ENCODE measurements at places on chromosomes 12 and 14.

DNA sequence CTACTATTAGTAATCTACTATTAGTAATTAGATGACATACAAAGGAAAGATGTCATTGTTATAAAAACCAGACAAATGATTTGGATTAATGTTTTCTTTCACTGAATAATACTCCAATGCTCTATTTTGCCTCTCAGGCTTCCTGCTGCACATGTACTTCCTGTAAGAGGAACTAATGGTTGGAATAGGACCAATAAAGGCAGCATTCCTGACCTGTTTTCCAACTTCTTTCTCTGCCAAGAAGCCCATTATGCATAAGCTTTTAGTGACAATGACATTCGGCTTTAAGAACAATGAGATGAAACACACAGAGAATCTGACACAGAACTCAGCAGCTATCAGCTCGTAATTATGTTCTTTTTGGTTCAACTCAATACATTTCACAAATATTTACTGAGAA, 5.2 kb upstream of the C12orf56 start:
- no peak overlapping the region for H3K27ac ChIP-seq
- H3K27me3 ChIP-seq, result peaks cover 15% of the 10 kb centered on the region
- H3K36me3 ChIP-seq, result no peaks in the 10 kb centered on the region
- H3K4me3 ChIP-seq, result no peak overlapping the region
- DNase-seq, result no peak

- no peaks in the 10 kb centered on the region for H3K27me3 ChIP-seq
- peak overlapping the region; percentile 97 for H3K27ac ChIP-seq
- DNase-seq, result peak; percentile 77
- H3K4me1 ChIP-seq, result peaks cover 94% of the 10 kb centered on the region
These were observed 58.6 kb downstream of the SLC38A1 start for GRCh38 chr12:46209914-46210872.

DNA sequence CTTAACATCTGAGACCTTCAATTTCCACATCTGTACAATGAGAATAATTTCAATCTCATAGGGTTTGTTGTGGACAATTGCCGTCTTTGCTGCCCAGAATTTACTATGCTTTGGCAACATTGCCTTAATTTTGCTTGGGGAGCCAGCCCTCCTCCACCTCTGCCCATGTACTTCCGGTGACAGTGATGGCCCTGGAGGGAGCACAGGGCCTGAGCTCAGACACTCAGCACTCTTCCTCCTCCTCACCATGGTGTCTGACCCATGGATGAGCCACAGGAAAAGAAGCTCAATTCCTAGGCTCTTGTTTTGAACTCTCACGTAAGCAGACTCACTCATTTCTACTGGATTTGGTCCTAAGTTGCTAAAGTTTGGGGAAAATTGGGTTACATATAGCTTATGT, 58.2 kb downstream of the TBC1D30 start:
- H3K27ac ChIP-seq, result peak overlapping the region; percentile 40
- no peaks in the 10 kb centered on the region for H3K36me3 ChIP-seq
- DNase-seq, result no peak
- peaks cover 46% of the 10 kb centered on the region for H3K4me1 ChIP-seq

GRCh38 chr14:76887191-76887590, 61.0 kb downstream of the LRRC74A start:
- no peaks in the 10 kb centered on the region for H3K36me3 ChIP-seq
- DNase-seq, result no peak
- no peak overlapping the region for H3K4me3 ChIP-seq
- peaks cover 4% of the 10 kb centered on the region for H3K4me1 ChIP-seq

GRCh38 chr12:121085506-121086353, 46.7 kb upstream of the OASL start:
- no peaks in the 10 kb centered on the region for H3K27me3 ChIP-seq
- no peak overlapping the region for H3K27ac ChIP-seq
- H3K4me1 ChIP-seq, result peaks cover 9% of the 10 kb centered on the region
- no peaks in the 10 kb centered on the region for H3K36me3 ChIP-seq

DNA sequence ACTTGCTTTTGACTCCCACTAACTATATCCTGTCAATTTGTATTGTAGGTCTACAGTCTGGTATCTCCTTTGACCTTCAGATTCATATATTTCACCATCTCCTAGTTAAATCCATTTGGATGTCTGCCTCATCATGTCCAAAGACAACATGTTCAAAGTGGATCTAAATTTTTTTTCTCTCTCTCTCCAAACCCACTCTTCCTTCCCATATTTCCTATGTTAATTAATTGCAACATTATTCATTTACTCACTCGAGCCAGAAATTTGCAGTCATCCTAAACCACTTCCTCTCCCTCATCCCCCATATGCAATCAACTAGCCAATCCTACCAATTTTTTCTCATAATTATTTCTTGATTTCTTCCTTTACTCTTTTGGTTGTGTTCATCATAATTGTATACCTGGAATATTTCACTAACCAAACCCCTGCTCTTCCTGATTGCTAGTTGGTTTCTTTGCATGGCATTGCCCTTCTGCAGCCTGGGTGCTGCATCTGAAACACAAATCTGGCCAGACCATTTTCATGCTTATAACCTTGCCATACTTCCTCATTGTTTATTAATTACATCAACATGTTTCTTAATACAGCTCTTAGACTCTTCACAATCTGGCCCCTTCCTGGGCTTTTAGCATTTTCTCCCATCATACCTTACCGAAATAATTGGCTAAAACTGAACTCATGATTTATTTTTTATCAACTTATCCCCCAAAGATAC, 442.2 kb downstream of the ADAMTS20 start:
- no peak overlapping the region for H3K4me3 ChIP-seq
- H3K36me3 ChIP-seq, result no peaks in the 10 kb centered on the region
- H3K27me3 ChIP-seq, result no peaks in the 10 kb centered on the region
- H3K4me1 ChIP-seq, result no peaks in the 10 kb centered on the region

GRCh38 chr14:105450864-105451720, 23.5 kb upstream of the CRIP2 start:
- H3K4me1 ChIP-seq, result no peaks in the 10 kb centered on the region
- H3K27ac ChIP-seq, result no peak overlapping the region
- no peaks in the 10 kb centered on the region for H3K27me3 ChIP-seq
- no peak for DNase-seq
- H3K4me3 ChIP-seq, result no peak overlapping the region

GRCh38 chr14:48805315-48805714, 780.9 kb downstream of the RPS29 start:
- DNase-seq, result no peak
- no peak overlapping the region for H3K27ac ChIP-seq
- no peaks in the 10 kb centered on the region for H3K36me3 ChIP-seq
- H3K4me3 ChIP-seq, result no peak overlapping the region

GRCh38 chr12:113040722-113041171, 15.8 kb upstream of the DTX1 start:
- no peak overlapping the region for H3K27ac ChIP-seq
- H3K4me1 ChIP-seq, result no peaks in the 10 kb centered on the region
- no peaks in the 10 kb centered on the region for H3K36me3 ChIP-seq
- peaks cover 2% of the 10 kb centered on the region for H3K27me3 ChIP-seq

DNA sequence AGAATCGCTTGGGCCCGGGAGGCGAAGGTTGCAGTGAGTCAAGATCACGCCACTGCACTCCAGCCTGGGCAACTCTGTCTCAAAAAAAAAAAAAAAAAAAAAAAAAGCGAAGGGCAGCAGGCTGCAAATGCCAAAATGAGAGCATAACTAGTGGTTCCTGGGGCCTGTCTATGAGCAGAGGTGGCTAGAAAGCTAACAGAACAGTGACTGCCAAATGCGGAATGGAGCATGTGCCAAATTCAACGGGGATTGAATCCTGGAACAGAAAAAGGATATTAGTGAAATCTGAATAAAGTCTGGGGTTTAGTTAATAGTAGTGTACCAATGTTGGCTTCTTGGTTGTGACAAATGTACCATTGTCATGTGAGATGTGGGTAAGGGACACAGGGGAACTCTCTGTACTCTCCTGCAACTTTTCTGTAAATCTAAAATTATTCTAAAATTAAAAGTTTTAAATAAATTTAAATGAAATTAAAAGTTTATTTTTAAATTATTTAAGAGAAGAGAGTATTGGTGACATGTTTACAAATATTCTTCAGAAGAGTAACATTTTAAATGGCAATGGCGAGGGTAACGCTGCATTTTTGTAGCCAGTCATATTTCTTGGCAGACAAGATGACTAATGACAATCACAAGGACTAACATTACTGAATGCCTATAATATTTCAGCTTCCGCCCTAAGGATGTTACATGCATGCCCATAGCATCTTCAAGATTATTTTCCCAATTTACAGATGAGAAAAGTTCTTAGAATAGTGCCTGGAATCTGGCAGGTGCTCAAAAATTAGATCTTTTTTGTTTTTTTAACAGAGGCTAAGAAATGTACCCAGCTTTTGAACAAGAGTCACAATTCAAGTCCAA, 28.9 kb upstream of the NUDT4 start:
- no peak for DNase-seq
- H3K4me3 ChIP-seq, result no peak overlapping the region
- no peaks in the 10 kb centered on the region for H3K36me3 ChIP-seq
- H3K27ac ChIP-seq, result no peak overlapping the region
- peaks cover 2% of the 10 kb centered on the region for H3K4me1 ChIP-seq

DNA sequence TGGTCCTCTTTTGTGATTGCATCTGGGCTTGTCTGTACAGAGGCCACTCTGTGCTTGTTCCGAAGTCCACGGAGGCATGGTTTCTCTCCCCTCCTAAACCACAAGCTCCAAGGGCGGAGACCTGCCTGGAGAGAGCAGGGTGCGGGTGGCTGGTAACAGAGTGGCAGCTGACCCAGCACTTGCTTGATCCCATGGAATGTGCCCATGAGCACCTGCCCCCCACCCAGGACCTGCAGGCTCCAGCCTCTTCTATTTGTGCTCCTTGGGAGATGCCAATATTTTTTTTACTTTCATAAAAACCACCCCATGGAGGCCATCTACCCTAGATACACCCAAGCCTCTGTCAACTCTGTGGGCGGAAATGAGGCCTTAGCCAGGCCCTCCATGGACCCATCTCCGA, 104.7 kb downstream of the PRMT8 start:
- no peaks in the 10 kb centered on the region for H3K4me1 ChIP-seq
- no peaks in the 10 kb centered on the region for H3K36me3 ChIP-seq
- DNase-seq, result no peak
- H3K27me3 ChIP-seq, result no peaks in the 10 kb centered on the region
- no peak overlapping the region for H3K27ac ChIP-seq

- no peak for DNase-seq
- H3K27ac ChIP-seq, result no peak overlapping the region
- no peak overlapping the region for H3K4me3 ChIP-seq
- H3K27me3 ChIP-seq, result no peaks in the 10 kb centered on the region
- H3K36me3 ChIP-seq, result peaks cover 11% of the 10 kb centered on the region
These were observed 110.0 kb upstream of the RESF1 start for GRCh38 chr12:31849090-31849687.

- H3K4me3 ChIP-seq, result no peak overlapping the region
- no peak overlapping the region for H3K27ac ChIP-seq
- no peak for DNase-seq
- no peaks in the 10 kb centered on the region for H3K4me1 ChIP-seq
- H3K27me3 ChIP-seq, result no peaks in the 10 kb centered on the region
These were observed 89.9 kb upstream of the CPNE8 start for GRCh38 chr12:38995249-38995648.

- H3K27me3 ChIP-seq, result no peaks in the 10 kb centered on the region
- no peak for DNase-seq
- no peaks in the 10 kb centered on the region for H3K4me1 ChIP-seq
- no peaks in the 10 kb centered on the region for H3K36me3 ChIP-seq
These were observed 37.2 kb downstream of the APOBEC1 start for GRCh38 chr12:7628381-7628961.

DNA sequence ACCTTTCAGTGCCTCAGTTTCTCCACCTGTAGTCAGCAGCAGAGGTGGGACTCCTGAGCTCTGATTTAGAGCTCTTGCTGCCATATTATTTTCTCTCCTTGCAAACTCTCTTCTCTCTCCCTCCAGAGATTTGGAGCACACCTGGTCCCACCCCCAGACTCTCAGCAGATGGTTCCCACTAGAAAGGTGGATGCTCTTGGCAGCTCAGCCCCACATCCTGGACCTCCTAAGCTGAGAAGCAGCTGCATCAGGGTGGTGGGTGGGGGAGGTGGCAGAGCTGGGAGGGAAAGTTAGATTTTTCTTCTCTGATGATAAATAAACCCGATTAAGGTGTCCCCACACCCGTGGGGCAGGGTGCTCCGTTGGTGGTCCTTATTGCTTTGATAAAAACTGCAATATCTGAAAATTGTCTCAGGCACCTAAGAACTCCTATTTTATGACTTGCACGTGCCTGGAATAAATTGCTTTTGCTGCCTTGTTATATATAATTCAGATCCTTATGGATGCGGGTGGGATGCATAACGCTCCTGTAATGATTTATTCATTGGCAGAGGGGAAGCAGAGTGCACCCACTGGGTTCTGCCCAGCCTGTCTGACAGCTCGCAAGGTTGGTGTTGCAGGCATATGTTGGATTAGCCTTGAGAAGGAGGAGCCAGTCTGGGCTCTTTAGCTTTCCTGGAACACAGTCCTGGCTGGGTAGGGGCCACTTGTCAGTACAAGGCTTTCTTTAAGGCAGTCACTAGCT, 214.2 kb downstream of the SUDS3 start:
- H3K27ac ChIP-seq, result no peak overlapping the region
- H3K4me3 ChIP-seq, result no peak overlapping the region

DNA sequence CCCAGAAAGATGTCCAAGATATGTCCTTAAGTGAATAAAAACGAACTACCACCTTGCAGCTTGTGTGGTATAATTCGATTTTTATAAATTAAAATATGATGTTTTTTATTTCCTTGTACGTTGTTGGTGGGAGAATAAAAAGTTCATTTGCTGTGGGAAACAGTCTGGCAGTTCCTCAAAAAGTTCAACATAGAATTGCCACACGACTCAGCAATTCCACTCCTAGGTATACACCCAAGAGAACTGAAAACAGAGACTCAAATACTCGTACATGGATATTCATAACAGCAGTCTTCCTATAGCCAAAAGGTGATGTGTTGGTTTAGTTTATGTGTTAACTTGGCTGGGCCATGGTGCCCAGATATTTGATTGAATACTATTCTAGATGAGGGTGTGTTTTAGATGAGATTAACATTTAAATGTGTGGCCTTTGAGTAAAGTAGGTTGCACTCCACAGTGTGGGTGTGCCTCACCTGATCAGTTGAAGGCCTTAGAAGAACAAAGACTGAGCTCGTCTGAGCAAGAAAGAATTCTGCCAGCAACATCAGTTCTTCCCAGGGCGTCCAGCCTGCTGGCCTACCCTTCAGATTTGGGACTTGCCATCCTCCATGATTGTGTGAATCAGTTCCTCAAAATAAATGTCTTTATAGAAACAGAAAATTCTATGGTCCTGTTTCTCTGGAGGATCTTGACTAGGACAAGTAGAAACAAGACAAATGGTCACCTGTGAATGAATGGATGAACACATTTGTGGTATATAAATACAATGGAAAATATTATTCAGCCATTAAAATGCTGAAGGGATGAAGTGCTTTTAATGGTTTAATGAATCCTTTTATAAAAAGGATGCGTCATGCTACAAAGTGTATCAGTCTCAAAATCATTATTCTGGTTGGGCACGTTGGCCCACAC, 5.1 kb upstream of the DENR start:
- H3K4me3 ChIP-seq, result no peak overlapping the region
- no peaks in the 10 kb centered on the region for H3K27me3 ChIP-seq
- H3K27ac ChIP-seq, result no peak overlapping the region
- no peak for DNase-seq
- H3K4me1 ChIP-seq, result peaks cover 10% of the 10 kb centered on the region

GRCh38 chr12:87930033-87930432, 99.2 kb downstream of the C12orf50 start:
- DNase-seq, result no peak
- no peaks in the 10 kb centered on the region for H3K36me3 ChIP-seq

All from activated naive CD8-positive, alpha-beta T cell treated with anti-CD3 and anti-CD28 coated beads, Interleukin-2, amount 50 U/mL, for 24 hours (primary cell).